ENCODE measurements at places on chromosomes 3 and 15.

- DNase-seq: no peak
Measured at GRCh38 chr3:150913133-150913922, 8.1 kb upstream of the MINDY4B start.

GRCh38 chr15:93865586-93865985, 365.8 kb upstream of the MCTP2 start:
- no peak for DNase-seq

GRCh38 chr3:137304313-137305056, 346.7 kb downstream of the IL20RB start:
- DNase-seq: no peak

DNA sequence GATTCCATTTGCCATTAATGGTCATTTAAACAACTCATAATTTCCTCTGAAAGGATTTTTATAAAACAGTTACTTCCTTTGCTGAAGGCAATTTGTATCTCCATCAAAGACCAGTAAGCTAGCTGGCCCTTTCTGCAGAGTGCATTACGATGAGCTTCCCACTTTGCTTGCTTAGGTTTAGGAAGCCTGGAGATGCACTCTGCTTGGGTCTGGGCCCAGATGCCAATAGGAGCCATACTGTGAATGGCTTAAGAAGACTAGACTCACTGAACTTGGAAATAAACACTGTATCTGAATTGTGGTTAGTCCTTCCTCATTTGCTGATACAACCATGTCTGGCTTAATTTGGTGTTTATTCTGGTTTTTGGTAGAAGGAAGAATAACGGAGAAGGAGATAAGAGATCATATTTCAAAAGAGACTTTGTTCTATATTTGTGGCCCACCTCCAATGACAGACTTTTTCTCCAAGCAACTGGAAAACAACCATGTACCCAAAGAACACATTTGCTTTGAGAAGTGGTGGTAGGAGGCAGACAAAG, 38.1 kb downstream of the OXNAD1 start:
- DNase-seq: no peak

DNA sequence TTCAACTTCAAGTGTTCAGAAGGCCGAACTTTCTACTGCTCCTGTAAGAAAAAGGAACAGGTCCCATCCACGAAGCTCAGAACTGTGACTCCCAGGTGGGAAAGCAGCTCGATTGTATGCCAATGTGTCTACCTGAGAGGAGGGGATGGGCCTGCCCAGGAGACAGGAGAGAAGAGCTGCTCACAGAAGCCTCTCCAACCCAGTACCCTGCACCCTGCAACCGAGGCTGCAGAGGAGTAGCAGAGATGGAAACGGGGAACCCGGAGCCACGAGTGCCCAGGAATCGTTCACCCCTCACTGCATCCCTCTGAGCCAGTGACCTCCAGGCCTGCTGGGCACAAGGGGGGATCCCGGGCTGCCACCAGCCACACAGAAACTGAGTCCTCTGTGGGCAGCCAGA, 86.5 kb upstream of the PRR23E start:
- DNase-seq: no peak

GRCh38 chr3:111751961-111752360, 107.1 kb upstream of the PHLDB2 start:
- peak; percentile 71 for DNase-seq

- no peak for DNase-seq
Measured at GRCh38 chr3:161371441-161372320, at the start of gene SPTSSB. Gene SPTSSB (minus strand): TSS chr3:161371517. CDS start chr3:161346323, 25,194 bp downstream.

GRCh38 chr3:112654492-112654891, 13.5 kb upstream of the CCDC80 start:
- DNase-seq: no peak

DNA sequence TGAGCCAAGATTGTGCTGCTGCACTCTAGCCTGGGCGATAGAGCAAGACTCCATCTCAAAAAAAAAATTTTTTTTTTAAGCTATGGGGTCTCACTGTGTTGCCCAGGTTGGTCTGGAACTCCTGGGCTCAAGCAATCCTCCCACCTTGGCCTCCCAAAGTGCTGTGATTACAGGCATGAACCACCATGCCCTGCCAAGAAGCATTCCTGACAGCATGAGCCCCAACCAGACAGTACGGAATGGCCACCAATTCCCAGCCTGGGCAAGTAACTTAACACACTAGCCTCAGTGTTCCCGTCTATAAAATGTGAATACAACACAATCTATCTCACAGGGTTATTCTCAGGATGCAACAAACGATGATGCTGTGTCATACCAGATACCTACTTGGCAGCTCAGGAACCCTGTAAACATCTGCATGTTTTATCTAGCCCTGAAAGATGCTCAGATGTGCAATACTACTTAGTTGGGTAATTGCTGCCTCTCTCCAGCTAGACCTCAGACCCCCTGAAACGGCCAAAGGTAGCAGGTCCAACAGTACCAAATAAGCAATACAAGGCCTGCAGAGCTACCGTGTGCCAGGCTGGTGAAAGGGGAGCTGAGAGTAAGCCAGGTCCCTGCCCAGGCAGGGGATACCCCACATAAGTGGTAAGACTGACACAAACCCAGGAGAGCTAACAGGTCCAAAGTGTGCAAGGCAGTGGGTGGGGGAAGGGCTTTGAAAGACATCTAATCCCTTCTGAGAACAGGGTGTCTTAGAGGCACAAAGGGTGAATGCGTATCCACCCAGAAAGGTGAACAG, 1.9 kb downstream of the TKT start:
- DNase-seq: no peak

DNA sequence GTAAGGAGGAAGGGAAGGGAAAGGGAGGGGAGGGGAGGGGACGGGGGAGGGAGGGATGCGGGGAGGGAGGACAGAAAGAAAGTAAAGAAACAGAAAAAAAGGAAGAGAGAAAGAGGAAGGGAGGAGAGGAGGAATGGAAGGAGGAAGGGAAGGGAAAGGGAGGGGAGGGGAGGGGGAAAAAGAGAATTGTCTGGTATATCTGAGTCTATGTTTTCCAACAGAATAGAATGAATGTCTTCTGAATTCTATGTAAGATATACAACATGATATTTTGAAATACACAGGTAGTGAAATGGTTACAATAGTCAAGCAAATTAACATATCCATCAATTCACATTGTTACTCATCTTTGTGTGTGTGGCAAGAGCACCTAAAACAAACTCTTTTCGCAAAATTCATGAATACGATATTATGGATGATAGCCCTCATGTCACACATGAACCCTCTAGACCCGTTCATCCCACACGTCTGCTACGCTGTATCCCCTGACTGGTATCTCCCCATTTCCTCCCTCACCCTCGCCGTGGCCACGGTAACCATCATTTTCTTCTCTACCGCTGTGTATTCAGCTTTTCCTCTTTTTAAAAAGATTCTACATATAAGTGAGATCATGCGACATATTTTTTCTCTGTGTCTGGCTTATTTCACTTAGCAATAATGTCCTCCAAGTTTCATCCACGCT, 168.9 kb downstream of the XXYLT1 start:
- no peak for DNase-seq

DNA sequence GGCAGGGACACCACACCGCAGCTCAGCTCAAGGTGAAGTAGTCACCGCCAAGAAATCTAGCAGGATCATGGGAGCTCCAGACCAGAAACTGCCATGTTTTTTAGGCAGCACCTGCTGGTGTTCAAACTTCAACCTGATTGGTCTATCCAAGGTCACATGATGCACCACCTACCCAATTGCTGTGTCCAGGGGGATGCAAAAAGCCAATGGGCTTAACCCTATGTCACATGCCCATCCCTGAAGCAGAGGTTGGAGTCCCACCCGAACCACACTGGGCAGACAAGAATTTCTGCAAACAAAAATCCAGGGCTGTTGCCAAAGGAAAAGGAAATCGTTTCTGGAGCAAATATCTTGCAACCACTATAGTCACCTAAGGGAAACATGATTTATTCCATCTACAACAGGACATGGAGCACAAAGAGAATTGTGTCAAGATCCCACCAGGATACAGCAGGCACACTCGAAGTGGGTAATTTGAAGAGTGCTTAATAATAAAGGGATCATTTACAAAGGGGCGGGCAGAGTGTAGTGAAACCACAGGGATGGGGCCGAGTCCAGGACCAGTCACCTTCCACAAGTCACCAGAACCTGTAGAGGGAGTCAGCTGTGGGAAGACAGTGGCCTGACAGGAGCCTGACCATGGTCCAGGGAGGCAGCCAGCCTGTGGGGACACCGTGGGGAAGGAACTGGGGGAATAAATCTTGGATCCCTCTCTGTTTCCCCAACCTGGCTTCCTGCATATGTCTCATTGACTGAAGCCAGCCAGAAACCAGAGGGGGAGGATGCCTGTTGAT, 34.2 kb upstream of the TSEN2 start:
- no peak for DNase-seq

DNA sequence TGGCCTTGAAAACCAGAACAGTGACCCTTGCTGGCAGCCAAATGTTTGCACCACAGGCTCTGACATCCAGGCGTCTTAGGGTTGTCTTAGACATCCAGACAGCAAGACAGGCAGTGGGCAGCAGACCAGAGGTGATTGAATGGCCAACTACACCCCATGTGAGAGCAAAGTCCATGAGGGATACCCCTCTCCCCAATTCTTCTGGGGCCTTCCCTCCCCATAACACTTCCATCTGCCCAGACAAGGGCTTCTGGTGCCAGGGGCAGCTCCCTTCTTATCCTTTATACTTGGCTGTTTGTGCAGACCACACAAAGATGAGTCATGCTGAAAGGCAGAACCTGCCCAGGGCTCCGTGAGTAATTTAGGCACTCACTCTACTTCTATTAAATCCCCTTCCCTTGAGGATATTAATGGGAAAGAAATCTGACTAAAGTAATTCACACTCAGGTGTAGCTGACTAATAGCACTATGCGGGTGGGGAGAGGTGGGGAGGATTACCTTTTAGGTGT, 257.9 kb downstream of the UACA start:
- peak; percentile 60 for DNase-seq

- DNase-seq: no peak
Measured at GRCh38 chr3:45426161-45426560, 37.8 kb downstream of the LARS2 start.

DNA sequence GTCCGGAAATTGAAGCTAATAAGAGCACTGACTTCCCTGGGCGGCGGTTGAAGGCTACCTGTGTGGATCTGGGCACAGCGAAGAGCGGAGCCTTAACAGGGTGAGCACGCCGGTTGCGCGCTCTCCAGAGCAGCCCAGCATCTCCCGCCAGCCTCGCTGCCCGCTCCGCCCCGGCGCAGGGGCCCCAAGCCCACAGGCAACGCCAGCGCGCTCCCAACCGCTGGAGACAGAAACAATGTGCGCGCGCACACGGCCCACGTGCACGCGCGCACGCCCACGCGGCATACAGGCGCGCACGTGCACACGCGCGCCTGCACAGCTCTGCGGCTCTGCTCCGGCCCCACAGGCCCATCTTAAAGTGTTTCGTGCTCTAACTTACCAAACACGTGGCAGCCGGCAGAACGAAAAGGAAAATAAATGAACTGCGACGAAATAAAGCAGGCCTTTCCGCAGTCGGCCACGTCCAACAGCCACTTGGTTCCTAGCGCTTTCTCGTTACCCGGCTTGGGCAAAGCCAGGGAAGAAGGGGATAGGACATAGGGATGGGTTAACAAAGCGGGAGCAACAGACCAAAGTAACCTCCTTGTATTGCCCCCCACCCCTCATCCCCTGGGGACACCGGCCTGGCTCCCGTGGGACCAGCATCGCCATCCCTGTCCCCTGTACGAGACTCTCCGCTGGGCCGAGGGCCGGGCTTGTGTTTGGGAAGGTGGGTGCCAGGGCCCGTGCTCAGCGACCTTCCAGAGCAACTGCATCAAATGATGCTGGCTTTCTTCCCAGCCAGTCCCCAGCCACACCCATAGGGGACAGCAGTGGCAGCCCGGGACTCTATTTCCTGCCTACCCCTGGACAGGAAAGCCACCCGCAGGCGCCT, 203.7 kb downstream of the ABHD5 start:
- peak; percentile 16 for DNase-seq

DNA sequence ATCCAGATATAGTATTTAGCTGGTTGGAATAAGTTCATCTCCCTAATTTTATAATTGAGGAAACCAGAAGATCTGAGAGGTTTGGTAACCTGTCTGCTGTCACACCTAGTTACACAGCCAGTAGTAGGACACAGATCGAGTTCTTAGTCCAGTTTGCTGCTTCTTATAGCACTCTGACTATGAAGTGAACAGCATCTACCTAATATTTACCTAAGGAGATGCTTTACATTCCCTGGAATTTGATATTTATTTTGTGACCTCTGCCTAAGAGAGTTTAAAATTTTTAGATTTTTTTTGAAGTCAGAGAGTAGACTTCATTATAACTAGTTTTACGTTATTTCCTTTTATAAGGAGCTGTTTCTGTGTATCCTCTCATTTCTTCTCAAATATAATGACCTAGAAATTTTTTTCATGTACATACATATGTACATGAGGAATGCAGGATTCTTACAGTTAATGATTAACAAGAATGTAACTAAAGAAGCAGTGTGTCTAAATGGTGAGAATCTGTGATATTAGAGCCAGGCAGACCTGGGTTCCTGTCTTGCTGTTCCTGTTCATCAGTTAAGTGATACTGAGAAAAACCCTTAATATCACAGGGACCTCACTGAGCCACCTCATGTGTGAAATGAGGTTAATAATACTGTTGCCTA, 4.3 kb downstream of the ARHGEF26 start:
- DNase-seq: no peak

GRCh38 chr15:100463515-100463914, 65.2 kb downstream of the CERS3 start:
- DNase-seq: no peak

- DNase-seq: no peak
Measured at GRCh38 chr15:60651734-60652141, 172.8 kb upstream of the ICE2 start.

DNA sequence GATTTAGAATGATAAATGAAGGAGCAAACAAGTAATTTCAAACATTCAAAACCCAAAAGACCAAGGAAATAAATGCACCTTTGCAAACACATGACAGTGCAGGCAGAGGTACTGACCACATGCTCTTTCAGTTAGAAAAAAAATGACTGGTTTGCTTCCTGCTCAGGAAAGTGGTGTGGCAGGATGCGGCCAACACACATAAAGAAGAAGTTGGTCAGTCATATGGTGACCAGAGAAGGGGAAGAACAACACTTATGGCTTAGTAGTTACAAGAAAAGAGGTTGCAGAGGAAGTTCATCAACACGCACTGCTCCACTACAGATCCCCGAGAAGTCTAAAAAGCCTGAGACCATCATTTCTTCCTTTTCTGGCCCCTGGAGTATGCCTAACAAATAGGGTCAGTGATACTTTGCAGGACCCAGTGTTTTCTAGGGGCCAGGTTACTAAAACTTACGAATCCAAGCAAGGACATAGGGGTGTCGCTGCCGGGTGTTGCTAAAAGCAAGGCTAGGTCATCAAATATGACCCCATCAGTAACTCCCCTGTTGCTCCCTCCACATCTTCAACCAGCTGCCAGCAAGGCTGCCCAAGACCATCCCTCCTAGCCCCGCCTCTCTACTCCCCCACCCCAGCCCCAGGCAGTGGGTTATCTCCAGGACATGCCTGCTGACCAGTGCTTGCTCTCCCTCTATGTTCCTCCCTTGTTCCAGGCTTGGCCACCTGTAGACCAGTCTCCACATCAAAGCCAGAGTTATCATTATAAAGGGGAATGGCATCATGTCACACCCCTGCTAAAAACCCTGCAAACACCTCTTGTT, 11.2 kb downstream of the ATP8B4 start:
- no peak for DNase-seq

GRCh38 chr3:15964605-15965442, 167.0 kb upstream of the ANKRD28 start:
- no peak for DNase-seq
